ENCODE measurements at places on chromosomes 7 and 10.

DNA sequence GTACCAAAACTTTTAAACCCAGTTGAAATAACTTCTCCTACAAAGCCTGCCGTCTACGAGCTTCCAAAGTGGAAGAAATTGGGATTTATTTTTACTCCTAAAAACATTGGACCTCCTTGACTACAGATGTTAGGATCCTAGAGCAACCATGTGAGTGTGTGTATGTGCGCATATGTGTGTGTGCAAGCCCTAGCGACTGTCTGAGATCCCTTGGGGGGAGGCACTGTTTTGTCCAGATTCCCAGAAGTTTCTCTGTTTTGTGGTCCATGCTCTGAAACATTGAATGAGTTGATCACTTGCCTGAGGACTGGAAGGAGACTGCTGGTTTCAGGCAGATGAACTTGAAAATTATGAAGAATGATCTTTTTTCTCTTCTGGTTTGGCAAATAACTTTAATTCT is 312.3 kb upstream of the ZNF32 start:
- DNase-seq = no peak

DNA sequence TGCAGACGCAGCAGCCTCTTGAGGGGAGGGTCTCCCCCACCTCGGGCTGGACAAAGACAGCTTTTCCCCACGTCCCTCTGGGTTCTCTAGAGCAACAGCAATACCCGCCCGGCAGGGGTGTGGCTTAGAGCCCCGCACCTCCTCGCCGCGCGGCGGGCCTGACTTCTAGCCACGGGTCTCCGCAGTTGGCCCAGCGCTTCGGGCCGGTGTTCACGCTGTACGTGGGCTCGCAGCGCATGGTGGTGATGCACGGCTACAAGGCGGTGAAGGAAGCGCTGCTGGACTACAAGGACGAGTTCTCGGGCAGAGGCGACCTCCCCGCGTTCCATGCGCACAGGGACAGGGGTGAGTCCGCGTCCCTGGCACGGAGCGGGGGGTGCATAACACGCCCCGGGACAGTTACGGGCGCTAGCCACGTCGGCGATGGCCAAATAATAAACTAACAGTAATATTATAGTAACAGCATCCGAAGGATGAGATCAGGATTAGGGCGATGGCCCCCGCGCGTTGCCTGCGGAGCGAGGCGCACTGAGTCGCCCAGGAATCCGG is 1.2 kb downstream of the CYP2E1 start:
- no peak for DNase-seq

GRCh38 chr10:58064714-58065528 is 202.8 kb downstream of the IPMK start:
- DNase-seq = peak; percentile 16

GRCh38 chr7:70037171-70037933 is 439.1 kb downstream of the AUTS2 start:
- no peak for DNase-seq

- no peak for DNase-seq
Measured at GRCh38 chr7:46710927-46711326, 789.9 kb upstream of the IGFBP3 start.

DNA sequence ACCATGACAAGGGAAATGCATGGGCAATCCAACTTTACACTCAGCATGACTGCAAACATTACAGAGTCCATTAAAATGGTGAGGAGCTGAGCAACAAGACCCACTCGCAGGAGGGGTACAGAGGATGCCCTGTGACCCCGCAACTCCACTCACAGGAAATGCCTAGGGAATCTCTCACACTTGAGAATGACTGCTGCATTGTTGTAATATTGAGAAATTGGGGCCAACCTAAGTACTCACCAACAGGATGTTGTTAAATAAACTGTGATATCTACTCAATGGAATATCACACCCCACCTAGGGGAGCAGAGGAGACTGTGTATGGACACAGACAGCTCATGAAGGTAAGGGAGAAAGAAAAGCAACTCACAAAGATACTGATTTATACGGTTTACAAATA is 53.4 kb upstream of the CAMK2B start:
- no peak for DNase-seq

DNA sequence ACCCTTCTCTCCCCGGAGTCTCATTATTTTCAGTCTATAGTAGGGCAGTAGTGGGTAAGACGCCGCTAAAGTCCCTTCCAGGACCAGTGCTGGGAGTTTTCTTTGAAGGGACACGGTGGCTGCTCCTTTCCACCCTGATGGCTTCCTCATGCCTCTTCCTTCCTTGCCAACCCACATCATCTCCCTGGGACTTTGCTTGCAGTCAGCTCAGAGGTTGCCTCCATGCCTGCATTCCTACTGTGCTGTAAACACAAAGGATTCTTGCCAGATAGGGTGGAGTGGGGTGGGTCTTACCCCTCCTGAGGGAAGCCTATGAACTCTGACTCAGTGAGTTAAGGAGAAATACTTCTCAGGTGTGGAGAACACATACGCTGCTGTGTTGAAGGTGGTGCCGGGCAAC is 59.9 kb upstream of the IGFBP3 start:
- DNase-seq = no peak

GRCh38 chr7:139340808-139341057 is 404 bp upstream of the FMC1 start:
- DNase-seq = no peak

GRCh38 chr7:102270178-102270887 is 16.3 kb upstream of the SH2B2 start:
- no peak for DNase-seq

DNA sequence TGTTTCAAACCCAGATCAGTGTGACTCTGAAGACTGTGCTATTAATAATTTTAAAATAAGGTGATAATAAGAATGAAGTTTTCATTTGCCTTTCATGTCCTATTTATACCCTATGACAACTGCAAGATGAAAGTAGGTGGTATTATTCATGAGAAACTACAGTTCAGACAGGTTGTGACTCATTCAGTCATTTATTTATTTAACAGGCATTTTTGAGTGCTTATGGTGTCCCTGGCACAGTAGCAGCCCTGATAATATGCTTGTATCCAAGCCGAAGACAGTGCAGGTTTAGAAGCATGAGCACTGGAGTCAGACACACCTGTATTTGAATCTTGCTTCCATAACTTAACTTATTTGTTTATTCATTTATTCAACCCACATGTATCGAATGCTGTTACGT is 87.1 kb downstream of the FZD1 start:
- DNase-seq = no peak

DNA sequence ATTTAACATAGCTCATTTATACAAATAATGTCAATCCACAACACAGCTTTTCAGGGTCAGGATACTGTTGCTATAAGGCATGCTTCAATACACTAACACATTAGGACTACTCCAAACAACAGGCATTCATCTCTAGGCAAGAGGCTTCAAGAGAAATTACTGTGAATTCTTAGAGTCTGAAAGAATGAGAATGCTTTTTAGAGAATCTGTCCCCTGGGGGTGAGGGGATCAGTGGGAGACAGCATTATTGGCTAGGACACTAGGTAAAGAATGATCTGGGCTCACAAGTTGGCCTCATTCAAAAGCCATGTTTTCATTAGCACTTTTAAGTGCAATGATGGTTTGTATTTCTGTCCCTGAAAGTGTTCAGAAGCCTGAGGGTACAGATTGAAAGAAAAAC is 132.6 kb downstream of the SEMA3D start:
- no peak for DNase-seq

DNA sequence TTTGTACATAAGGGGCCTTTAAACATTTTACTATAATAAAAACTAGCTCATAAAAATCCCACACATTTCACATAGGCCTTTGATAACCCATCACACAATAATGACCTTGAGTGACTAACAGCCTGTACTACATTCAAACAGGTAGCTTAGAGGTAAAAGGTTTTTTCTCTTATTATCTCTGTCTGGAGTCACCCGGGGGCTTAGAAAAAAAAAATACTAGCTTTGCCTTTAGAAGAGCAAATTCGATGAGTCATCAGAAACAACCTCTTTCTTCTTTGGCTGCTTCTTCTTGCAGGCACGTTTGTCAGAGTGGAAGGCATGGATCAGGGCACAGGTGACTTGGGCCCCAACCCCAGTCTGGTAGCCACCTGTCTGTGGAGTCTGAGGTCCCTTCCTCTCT is 43.4 kb upstream of the ADO start:
- DNase-seq = no peak

- no peak for DNase-seq
Measured at GRCh38 chr10:22434521-22434920, 89.2 kb downstream of the SPAG6 start.

GRCh38 chr7:124462249-124462648 is 303.3 kb downstream of the GPR37 start:
- DNase-seq = no peak

GRCh38 chr7:113044394-113044793 is 42.2 kb downstream of the GPR85 start:
- no peak for DNase-seq

DNA sequence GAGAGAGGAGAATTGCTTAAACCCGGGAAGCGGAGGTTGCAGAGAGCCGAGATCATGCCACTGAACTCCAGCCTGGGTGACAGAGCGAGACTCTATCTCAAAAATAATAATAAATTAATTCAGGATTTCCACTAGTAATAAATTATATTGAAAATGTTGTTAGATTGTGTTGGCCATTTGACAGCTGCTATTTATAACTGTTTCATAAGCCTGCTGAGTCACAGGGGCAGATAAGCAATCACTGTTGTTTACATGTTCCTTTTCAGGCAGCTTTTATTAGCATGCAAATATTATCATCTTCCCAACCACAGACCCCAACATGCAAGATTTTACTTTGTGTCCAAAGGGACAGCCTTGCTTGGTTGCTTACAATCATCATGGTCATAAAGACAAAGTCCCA is 49.5 kb upstream of the ZNF138 start:
- no peak for DNase-seq

- no peak for DNase-seq
Measured at GRCh38 chr10:47349941-47350371, 1.8 kb downstream of the RBP3 start.

DNA sequence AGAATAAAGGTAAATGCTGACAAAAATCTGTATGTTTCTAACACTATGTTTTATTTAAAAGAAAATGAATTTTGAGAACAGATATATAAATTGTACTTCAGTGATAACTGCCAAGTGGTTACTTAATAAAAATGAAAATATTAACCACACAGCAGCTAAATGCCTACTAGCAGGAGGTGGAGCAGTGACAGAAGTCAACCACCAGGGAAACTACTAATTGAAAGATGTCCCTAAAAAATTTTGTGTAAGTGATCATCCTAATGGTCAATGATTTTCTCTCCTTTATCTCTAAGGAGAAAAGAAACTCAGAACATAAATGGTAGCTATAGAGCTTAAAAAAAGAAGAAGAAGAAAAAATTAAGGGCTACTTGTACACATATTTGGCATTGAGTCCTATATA is 22.9 kb downstream of the WNT16 start:
- no peak for DNase-seq

DNA sequence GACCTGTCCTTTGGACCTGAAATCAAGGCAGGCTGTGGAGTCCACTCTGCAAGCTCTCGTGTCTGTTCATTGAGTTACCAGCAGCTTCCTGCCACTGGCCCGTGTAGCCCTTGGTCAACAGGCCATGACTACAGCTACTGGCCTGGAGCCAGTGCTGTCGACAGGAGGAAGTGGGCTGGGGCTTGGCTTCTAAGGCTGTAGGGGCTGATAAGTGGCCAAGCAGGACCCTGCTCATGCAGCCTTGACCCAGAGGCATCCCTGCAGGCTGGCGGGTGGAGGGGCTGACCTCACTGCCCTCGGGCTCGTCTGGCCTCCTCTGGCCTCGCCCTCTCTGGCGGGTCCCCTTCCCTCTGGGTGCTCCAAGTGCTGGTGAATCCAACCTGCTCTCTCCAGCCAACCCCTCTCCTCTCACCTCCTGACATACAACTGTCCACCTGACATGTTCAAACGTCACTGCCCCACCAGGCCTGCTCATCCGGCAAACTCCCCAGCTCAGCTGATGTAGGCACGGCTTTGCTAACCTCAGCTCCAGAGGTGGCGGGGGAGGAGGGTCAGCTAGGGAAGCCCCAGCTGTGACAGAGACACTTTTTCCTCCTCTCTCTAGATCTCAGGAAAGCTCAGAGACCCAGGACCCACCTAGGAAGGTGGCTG is 188.6 kb upstream of the LYZL2 start:
- DNase-seq = no peak

GRCh38 chr10:9625304-9625703 is 1392.4 kb upstream of the CELF2 start:
- DNase-seq = no peak

- no peak for DNase-seq
Measured at GRCh38 chr7:84154991-84155781, 39.4 kb downstream of the SEMA3A start.

- DNase-seq = no peak
Measured at GRCh38 chr7:101582971-101583370, 46.1 kb downstream of the MYL10 start.

- DNase-seq = no peak
Measured at GRCh38 chr7:106125417-106125816, 13.3 kb upstream of the SYPL1 start.

GRCh38 chr7:25665374-25665773 is 437.1 kb upstream of the NPVF start:
- DNase-seq = no peak

DNA sequence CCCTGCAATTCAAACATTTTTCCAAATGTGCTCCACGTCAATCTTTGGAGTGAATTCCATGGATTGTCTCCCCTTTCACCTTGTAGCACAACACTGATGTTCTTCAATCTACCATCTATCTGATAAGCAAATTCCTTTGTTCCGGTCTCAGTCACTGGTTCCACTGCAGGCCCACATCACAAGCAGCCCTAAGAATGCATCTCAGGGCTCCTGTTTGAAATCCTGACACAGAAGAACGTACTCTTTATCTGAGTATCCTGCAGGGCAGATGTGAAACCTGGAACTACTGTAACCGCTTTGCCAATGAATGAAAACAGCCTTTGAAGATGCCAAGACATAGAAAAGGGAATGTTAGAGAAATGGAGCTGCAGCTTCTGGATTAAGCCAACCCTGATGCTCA is 62.9 kb upstream of the FAM133B start:
- DNase-seq = no peak

GRCh38 chr7:23072922-23073321 is 32.7 kb upstream of the KLHL7 start:
- DNase-seq = no peak

DNA sequence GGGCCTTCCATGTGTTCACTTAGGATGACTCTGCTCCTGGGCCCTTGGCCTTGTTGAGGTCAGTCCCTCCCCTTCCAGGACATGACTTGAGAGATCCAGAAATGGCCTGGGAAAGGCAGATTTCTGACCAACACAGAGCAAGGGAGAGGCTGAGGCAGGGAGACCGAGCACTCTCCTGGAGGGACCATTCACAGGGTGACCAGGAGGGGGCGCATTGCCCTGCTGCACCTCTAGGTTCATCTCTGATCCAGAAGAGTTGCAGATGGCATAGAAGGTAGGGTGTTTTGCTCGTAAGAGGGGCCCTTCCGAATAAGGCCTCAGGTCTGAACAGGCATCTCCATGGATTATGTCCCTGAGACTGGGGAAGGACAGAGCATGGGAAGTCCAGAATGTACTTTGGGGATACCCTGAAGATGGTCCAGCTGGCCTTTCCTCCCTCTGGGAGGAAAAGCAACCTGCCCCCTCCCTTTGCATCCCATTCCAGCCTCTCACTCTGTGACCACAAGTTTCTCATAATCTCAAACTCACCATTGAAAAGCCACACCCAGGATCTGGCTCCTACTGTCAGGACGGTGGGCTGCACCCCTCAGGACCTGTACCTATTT is 6.6 kb downstream of the DMBT1 start:
- no peak for DNase-seq
